ENCODE measurements at places on chromosomes 12 and 14.

- DNase-seq: no peak
These were observed 74.6 kb downstream of the SLCO1B3 start for GRCh38 chr12:20885116-20885515.

GRCh38 chr12:117158911-117159553 lies 31.2 kb downstream of the FBXO21 start:
- no peak for DNase-seq

GRCh38 chr14:68041876-68042354 lies 222.3 kb downstream of the RAD51B start:
- DNase-seq: no peak

DNA sequence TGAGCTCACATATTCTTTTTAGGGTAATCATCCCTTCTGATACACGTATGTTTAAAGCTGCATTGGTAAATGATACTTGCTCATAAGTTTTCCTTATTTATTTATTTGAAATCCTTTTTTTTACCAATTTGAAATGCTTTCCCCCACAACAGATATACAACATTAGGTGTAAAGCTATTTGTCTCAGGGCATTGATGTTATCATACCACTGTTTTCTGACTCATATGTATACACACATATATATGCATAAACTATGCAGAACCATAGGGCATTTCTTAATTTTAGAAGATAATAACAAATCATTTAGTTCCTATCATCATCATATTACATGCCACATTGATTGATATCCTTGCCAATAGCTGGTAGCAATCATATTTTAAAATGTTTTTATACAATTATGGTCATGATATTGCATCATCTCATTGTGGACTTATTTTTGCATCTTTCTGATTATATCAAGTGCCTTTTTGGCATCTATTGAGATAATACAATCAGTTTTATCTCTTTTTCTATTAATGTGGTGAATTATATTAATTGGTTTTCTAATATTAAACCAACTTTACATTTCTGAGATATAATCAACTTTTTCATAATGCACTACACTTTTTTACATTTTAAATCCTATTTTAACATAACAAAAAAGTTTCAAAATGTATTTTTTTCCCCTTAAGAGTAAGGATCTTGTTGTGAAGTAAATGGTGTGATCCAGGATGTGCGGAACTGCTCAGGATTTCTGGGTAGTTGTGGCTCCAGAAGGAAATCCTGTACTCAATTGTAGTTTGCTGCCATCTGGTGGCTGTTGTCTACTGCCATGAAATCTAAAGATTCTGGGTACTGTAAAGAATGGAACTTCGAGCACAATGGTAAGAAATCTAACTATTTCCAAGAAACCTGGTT lies 16.7 kb downstream of the OR9K2 start:
- no peak for DNase-seq

- no peak for DNase-seq
These were observed 406.9 kb downstream of the TMEM121 start for GRCh38 chr14:105933238-105933637.

GRCh38 chr14:99432485-99432884 lies 48.2 kb downstream of the SETD3 start:
- DNase-seq: no peak

DNA sequence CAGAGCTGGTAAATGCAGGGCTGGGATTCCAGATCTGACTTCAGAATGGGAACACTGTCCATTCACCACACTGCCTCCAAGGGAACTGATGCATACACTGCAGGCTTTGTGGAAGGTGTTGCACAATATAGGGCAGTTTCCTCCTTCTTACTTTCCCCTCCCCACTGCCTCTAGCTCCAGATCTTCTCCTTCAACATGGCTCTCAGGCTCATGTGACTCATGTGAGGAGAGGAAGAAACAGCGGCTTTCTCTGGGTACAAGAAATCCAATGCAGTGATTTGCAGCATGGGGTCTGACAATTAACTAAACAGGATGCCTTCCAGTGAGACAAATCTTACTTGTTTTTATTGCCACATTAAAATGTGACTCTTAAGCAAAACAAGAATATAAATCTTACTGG lies 447.6 kb upstream of the CCDC196 start:
- no peak for DNase-seq

DNA sequence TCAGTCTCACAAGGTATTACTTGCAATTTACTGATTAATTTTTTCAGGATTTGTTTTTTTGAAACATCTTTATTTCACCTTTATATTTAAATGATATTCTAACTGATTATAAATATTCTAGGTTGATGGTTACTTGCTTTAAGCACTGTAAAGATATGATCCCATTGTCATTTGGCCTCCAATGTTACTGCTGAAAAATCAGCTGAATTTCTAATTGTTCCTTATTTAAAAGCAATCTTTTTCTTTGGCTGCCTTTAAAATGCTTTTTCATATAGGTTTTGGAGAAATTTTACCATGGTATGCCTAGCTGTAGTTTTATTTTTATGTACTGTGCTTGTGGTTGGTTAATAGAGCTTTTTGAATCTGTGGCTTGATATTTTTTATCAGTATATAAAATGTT lies 275.6 kb upstream of the PPFIA2 start:
- no peak for DNase-seq

DNA sequence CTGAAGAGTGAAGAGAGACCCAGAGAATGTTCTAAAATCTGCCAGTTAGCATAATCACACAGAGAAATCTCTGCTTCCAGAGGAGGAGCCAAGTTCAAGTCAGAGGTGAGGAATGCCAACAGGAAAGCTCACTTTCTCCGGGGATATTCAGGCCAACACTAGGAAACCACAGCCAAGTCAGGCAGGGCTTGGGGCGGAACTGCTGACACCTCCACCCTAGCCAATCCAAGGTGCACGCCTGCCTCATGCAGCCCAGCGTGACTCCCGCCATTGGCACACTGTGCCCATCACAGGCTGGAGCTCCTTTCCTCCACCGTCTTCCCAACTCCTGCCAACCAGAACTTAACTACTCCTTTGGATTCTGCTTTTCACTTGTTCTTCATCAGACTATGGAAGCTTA lies 374.3 kb upstream of the CCDC196 start:
- DNase-seq: no peak

DNA sequence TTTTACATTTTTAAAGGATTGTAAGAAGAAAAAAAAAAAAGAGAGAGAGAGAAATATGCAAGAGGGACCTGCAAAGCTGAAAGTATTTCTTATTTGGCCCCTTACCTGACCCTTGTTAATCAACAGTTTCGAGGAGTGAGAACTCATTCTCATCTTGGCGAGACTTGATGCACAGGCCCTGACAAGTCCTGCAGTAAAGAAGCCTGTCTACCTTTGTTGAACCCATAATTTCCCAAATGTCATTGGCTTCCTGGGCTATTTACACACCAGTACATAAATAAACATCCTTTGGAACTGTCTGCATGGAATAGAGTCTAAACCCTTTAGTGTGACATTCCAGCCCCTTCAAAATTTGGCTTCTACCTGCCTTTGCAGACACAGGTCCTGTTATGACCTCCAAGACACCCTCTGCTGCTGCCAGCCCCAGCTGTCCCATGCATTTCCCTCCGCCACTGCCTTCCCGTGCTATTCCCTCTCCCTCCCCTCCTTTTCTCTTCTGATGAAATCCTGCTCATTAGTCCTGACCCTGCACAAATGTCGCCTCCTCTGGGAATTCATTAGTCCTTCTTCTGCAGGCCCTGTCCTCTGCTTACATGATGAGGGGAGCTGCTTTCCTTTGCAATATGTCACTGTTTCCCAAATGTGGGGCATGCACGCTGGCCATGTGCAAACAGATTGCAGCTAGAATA lies 35.1 kb downstream of the MYL2 start:
- DNase-seq: no peak

- peak; percentile 70 for DNase-seq
These were observed at the start of gene PYM1 for GRCh38 chr12:55927588-55928502. PYM1 (minus strand) TSS chr12:55927894; CDS start chr12:55927761, 133 bp downstream.

GRCh38 chr12:105476616-105477015 lies 146.1 kb downstream of the C12orf75 start:
- DNase-seq: no peak

DNA sequence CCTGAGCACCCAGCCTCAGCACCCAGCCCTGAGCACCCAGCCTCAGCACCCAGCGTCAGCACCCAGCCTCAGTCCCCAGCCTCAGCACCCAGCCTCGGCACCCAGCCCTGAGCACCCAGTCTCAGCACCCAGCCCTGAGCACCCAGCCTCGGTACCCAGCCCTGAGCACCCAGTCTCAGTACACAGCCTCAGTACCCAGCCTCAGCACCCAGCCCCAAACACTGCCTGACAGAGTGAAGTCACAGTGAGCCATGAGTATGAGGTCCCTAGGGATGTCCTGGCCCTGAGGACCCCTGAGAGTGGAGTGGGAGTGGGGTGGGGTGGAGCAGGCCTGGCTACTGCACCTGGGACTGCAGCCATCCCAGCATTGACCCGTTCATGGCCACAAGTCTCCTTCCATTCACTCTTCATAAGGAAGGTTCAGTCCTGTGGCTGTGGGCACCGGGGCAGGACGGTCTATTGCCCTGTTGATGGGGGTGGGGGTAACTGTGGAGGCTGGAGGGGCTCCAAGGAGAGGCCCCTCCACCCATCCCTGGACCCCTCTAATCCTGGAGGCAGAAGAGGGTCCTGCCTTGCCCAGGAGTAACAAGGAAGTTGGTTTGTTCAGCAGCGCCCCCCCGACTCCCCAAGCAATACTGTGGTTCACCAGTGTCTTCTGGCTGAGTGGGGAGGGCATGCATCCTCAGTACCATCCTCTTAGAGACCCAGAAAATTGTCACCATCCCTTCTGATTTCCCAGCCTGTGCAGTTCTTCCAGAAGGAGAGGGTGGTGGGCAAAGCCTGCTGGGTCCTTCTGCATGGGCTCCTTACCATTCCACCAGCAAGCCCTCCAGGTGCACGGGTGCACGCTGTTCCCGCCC lies 140.5 kb downstream of the ADGRD1 start:
- DNase-seq: no peak

- DNase-seq: no peak
These were observed 162.1 kb upstream of the NTF3 start for GRCh38 chr12:5269846-5270245.

GRCh38 chr12:107131832-107132616 lies 38.7 kb upstream of the CRY1 start:
- no peak for DNase-seq

DNA sequence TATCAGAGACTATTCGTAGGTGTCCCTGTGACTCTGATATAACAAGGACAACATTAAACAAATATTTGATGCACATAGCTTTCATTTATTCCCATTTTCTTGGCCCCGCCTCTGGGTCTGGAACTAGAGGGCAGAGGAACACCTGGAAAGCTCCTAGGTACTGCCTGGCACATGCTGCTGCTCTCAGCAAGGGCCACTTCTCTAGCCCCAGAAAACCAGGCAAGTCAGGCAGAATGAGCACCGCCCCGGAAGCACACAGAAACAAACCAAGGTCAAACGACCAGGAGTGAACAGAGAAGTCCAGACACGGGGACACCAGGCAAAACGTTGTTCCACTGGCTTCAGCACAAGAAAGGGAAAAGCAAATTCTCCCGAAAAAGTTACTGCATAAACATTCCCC lies 76.1 kb downstream of the TTC7B start:
- DNase-seq: no peak

DNA sequence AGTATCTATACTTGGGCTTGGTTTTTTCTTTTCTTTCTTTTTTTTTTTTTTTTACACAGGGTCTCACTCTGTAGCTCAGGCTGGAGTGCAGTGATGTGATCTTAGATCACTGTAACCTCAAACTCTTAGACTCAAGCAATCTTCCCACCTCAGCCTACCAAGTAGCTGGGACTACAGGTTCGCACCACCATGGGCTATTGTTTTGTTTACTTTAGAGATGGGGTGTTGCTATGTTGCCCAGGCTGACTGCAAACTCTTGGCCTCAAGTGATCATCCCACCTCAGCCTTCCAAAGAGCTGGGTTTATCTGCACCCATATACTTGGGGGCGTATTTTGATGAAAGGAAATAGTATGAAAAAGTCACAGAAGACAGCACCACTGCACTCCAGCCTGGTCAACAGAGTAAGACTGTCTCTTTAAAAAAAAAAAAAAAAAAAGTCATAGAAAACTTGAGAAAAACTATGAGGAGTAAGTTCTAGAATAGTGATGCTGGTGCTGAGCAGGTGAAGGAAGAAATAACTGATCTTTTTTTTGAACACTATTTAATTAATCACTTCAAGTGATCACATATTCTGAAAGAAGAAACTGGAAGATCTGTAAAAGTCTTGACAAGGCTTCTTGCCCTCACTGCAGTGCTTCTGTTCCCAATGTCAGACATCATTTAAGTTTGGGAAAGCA lies 53.8 kb upstream of the NPFF start:
- DNase-seq: no peak

GRCh38 chr14:81565441-81566290 lies 32.0 kb upstream of the SEL1L start:
- no peak for DNase-seq

DNA sequence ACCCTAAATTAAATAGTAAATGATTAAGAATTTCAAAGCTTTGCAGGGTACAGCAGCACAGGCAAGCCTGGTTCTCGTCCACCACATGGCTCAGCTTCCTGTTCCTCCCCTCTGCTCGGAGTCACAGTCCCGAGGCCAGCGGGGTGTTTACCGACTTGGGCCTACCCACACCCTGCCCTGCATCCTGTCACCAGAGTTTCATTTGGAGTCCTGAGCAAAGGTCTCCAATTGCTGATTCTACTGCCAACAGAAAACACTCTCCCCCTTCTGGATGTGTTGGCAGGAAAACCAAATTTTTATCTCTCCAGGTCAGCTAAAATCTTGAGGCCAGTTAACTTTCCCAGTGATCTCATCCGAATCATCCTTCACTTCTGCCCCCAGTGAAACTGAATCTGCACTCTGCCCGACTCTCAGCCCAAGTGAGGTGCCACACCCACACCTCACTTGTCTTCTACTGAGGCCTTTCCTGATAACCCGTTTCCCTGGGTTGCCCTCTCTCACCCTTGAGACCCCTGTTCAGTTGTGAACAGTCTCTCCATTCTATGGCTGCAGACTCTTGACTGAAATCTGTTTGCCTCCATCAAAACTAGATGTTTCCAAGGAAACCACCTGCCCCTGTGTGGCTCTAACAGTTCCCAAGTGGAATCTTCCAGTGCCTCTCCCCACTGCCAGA lies 71.2 kb downstream of the VCPKMT start:
- DNase-seq: peak; percentile 73

DNA sequence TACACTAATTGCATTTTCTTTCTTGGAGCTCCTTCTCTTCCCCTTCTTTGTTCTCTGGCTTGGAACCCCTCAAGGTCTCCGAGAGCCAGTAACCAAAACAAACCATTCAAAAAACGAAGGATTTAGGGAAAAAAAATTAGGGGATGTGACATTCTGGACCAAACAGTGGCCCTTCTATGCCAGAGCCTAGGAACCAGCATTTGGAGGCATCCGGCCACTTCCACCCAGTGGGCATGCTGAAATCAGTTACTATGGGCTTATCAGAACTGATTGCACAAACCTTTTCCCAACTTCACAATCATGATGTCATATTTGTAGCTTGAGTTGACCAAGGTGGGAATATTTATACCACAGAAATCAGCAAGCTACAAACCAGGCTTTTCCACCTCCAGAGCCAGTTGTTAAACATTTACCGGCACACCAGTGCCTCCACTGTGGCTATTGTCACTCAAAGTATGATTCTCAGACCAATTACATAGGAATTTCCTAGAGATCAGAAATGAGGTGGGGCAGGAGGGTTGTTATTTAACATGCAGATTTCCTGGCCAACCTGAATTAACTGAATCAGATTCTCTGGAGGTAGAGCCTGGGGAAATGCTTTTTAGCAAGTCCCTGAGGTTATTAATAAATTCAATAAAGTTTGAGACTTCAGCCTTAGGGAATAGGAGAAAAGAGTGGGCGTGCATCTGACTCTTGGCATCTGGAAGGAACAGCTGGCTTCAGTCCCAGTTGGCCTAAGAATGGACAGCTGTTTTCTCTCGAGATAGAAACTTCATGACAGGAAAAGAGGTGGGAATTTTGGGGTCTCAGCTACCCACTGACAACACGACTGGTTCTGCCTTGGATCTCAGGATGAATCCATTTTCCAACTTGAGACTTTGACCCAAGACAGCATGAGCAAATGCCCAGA lies 273.9 kb downstream of the ZFP36L1 start:
- no peak for DNase-seq

Measured in activated effector memory CD4-positive, alpha-beta T cell treated with Interleukin-2 at 50 U/mL for 16 hours (primary cell).